Stimulated activated CD8-positive, alpha-beta memory T cell treated with anti-CD3 and anti-CD28 coated beads, Interleukin-4, amount 100 ng/mL, for 1 hour (primary cell): ENCODE measurements at places on chromosomes 7 and 10.

DNA sequence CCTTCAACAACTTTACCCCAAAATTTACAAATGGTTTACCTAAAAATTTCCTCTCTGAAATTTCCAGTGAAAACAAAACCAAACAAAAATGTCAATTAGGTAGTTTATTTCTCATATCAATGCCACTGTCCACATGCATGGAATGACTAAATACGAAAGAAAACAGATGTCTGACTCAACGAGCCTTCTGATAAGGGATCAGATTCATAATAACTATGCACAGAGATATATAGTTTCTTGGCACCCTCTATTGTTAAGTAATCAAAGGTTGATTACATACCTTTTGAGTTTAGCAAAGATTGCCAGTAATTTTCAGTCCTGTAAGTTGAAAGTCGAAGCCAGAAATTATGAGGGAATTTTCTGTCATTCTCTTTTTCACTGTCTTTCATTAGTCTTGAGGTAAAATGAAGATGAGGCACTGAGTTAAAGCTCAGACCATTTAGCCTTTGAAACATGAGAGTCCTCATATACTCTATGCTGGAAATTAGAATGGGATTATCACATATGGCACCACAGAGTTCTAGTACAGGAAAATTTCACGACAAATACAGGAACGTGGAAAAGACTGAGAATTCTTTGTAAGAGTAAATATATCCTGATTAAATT lies 519.1 kb upstream of the ANKRD30A start:
- DNase-seq, result no peak

- DNase-seq, result peak; percentile 10
Observed at GRCh38 chr10:95295031-95295755, 4.4 kb upstream of the PDLIM1 start.

DNA sequence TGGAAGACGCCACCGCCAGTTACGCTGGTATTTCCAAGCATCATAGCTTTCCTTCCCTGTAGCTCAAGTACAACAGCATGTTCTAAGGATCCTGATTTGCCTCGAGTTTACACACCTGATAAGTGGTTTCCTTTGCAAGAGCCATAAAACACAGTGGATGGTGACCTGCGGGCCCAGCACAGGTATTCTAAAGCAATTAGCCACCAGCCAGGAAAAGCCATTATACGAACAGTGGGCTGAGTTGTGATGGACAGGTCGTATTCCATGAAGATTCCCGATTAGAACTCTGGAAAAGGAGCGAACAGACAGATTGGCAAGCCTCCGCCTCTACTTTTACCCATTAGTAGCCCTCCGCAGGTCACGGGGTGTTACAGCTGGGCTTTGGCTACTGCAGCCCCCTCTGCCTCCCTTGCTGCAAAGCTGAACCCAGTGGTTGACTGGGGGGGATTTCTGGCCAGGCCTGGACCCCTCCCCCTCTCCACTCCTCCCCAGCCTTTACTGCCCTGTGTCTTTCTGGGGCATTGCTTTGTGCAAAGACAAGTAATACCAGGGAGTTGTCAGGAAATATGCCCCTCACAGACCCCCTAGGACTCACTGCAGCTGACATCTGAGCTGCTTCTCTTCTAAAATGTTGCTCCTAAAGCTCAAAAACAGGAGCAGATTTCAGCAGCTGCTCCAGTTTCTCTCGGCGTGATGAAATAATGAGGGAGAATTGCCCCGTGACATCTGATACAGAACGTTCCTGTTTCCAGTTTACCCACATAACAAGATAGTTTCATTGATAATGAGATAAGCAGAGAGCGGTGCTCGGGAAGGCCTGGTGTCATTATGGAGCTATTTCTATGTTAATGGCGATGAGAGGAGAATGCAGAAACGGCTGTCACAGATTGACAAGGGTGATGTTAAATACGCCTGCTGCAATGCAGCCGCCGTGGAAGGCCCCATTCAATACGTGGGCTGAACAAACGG lies 214.4 kb downstream of the CCSER2 start:
- no peak for DNase-seq

- no peak for DNase-seq
Observed at GRCh38 chr7:30135301-30136116, 723 bp downstream of the MTURN start.

DNA sequence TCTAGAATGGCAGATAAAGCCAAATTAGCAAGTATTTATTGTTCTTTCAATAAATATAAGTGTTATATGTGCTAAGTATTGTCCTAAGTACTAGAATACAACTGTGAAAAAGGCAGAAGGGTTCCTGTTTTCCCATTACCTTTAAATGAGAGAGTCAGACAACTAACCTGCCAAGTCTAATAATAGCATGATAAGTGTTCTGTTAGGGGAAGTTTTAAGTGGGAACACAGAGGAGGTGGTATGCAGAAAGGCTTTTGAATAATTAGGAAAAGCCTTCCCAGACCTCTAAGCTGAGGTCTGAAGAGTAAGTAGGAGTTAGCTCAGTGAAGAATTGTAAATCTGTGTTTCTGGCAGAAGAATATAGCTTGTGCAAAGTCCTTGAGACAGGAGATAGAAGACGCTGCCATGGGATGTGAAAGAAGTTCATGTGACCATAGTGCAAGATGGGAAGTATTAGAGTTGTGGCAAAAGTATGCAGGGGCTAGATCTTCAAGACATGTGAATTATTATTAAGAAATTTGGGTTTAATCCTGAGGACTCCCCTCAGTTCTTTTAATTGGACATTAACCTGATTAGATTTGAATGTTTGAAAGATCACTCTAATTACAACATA lies 12.5 kb downstream of the SHOC2 start:
- DNase-seq, result no peak

DNA sequence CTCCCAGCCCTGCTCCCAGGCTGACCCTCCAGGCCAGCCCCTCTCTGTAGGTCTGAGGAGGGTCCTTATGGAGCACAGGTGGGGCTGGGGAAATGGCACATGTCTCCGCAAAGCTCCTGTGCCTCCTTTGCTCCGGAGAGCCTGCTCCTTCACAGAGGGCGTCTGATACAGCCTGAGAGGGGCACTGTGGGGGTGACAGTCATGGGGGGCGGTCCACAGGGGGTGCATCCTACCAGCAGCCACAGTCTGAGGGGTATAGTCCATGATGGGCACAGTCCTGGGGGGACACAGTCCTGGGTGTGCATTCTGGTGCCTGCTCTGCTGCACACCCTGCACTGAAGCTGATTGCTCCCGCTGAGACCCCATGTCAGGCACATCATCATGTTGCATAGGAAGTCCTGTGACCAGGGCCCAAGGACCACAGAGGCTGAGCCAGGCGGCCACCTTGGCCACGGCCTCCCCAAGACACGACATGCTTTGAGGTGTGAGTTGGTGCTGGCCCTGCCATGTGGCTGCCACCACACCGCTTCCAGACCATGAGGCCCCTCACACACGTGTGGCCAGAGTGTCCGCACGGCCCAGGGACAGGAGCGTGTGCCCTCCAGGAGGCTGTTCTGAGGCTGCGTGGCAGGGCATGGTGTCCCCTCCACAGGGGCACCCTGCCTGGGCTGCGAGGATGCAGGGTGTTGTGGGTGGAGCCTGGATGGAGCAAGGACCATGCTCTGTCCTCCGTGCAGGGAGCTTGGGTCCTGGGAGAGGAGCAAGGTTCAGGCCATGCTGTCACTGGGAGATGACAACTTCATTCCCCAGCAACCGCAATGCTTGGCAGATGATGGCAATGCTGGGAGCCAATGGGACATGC lies 59.2 kb downstream of the PWWP2B start:
- DNase-seq, result no peak

DNA sequence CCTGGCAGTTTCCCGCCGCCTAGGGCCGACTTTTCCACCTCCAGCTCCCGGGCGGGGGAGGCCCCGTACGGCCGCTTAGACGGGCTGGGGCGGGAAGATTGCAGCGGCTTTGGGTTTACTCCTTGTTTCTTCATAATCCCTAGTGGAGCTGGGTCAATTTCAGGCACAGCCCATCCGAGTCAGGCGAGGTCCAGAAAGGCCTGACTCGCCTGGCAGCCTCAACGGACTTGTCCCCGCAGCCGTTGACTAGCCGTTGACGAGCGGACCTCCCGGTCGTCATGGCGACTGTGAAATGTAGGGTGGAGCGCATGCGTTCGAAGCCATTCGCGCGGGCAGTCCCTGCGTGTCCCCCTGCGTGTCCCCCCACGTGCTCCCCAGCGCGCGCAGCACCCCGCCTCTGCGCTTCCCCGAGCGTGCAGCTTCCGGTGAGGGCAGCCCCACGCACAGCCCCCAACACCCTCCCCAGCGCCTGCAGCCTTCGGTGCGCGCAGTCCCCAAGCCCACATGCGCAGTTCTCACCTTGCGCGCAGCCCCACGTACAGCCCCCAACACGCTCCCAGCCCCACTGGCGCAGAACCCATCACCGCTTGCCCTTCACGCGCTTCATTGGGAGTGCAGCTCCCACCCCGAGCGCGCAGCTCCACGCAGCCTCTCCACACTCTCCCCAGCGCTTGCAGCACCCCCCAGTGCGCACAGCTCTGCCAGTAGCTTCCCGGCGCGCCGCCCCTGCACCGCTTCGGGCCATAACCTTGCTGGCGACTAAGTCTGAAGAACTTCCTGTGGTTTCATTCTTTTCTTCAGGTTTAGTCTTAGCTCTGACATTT lies 67.8 kb downstream of the TBX20 start:
- DNase-seq, result no peak

GRCh38 chr10:5282137-5282536 lies 82.6 kb upstream of the UCN3 start:
- DNase-seq, result no peak
